ENCODE measurements at places on chromosomes 3 and 15.

GRCh38 chr3:141699324-141699723, 38.8 kb upstream of the RNF7 start:
- no peak for DNase-seq

DNA sequence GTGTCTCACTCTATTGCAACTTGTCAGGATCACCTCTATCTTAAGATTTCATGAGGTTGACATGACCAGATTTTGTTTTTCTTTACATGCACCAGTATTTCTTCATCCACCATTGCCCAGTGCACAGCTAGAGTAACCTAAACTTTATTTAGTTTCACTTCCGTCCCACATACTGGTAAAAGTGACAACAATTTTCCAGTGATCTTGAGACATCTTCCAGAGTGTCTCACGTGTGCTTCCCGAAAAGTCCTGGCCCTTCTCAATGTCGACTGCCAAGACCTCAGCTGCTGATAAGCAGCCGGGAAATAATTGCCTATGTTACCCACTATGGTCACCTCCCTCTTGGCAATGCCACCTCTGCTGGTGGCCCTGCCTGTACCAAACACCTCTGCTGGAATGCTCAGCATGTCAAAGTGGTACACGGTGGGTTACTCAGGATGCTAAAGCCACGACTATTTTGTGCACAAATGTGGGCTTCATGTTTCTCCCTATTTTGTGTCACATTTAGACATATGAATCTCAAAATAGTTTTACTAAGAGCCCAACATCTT, 379.7 kb upstream of the TGFBR2 start:
- DNase-seq = no peak

GRCh38 chr3:67819447-67819846, 165.0 kb upstream of the SUCLG2 start:
- DNase-seq = no peak

DNA sequence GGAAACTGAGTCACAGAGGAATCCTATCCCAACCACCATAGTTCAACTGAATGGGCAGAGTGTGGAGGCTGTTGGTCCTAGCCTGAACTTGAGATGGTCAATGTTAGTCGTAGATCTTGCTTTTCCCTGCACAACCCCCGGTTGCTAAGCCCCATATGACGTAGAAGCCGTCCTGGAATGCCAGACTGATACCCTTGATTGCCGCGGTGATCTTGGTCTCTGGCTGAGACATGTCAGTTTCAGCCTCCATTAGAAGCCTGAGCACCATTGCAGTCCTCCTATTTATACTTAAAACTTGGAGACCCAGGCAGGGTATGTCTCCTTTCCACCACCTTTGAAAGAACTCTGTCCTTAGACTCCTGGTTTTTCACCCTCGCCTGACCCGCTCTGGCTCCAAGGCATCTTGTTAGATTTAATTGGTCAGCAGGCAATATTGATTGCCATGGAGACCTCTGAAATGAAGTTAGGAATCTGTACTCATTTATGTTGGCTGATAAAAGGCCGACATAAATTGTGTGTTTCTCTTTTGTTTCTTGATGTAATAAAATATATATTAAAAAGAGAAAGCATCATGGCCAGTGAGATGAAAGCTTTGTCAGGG, 53.4 kb downstream of the RPLP1 start:
- DNase-seq = no peak

DNA sequence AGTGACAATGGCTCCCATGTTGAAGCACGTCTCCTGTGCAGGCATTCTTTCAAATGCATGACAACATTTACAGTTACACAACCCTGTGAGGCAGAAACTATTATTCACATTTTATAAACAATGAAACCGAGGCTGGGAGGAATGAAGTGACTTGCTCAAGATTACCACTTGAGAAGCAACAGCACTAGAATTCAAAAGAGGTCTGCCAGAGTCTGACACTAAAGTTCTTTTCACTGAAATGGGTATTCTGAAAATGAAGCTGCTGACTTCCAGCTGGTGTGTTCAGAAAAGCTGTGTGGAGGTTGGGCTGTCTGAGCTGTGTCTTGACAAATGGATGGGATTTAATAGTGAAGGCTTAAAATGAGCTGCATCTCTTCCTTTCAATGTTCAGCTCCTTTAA, 104.4 kb downstream of the THSD4 start:
- no peak for DNase-seq

- DNase-seq = no peak
Observed at GRCh38 chr3:30775040-30775439, 119.4 kb downstream of the GADL1 start.

DNA sequence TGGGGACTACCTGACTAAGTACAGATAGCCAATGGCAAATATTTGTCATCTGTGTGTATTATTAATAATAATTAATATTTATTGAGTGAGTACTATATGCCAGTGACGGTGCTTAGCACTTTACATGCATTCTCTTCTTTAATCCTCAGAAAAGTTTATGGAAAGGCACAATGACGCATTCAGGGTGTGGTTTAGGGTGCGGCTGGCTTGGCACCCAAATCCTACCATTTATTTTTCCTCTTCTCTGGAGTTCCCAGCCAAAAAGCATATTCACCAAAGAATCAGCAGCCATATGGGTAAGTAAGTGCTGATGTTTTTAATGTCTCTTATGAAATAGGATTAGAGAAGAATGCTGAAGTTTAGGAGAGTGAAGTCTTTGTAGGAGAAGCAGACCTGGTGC, 140.4 kb upstream of the TP63 start:
- no peak for DNase-seq

DNA sequence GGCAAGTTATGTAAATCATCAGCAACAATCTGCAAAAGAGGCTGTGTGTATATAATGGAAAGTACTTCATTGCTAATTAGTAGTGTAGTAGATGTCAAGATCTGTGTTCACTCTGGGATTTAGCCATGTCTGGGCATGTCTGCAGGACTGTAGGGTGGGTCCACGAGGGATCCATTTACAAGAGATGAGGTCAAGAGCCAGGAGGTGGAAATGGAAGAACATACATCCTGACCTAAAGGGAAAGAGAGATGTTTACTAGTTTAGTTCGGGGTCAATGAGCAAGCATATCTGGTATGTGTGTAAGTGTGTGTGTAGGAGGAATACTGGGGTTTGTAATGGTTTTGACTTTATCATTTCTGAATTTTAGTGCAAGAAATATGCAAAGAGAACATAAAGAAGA, 171.5 kb upstream of the NANOGP8 start:
- DNase-seq = no peak

DNA sequence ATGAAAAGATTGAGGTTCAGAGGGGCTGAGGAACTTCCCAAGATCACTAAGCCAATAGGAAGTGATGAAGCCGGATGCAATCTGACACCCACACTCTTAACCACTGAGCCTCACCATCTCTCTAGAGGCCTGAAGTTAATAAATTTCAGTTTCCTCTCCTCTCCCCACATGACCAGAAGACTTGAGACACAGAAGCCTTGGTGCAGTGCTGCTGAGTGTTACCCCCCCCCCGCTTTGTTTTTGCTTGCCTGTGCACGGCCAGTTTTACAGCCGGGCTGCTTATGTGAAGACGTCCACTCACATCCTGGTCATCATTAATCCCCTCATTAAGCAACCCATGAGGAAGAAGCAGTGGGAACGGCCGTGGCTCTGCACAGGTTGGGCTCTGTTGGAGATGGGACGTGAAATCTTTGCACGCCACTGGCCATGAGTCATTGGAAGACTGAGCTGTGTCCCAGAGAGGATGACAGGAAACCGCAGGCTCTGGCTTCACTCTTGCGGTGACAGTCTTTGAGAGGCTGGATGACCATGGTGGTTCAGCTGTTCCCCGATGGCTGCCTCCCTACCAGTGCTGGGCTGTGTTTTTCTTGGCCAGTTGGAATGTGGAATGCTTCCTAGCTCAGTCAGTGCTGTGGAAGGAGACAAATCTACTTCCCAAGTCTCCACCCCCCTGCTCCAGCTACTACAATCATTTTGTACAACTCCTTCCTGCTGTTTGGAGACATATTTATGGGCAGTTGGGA, 232.6 kb upstream of the LRTM1 start:
- DNase-seq = no peak

DNA sequence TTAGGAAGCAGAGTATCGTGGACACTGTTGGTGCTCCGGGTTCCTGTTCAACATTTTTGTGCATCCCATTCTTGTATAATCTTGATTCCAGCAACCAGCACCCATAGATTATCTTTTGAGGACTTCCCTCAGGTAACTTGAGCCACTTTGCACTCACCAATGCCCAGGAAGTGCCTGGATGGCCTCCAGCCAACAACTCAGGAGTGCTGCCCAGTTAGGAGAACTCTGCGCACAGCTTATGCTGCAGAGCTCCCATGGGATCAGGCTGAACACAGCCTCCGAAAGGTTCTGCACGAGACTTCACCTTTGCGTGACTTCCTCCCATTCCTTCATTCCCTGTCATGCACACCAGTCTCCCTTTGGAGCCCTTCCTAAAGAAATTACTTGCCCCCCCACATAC, 64.3 kb upstream of the LRRN1 start:
- no peak for DNase-seq

DNA sequence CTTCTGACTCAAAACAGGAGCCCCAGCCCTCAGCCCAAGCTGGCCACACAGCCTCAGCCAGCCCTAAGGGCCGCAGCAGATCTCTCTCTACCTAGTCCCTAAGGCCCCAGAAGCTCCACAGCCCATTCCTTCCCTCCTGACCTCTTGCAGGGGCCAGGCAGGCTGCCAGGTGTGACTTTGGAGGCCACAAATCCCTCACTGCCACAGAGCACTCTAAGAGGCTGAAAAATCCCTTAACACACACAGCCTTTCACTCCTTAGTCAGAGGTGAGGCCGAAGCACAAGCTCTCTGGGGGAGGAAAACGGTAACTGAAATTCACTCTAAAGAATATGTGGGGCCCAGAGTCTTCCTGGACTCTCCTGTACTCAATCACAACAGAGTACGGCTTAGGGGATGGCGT, 23.3 kb downstream of the LRRC2 start:
- DNase-seq = no peak

GRCh38 chr3:73530022-73530396, 94.7 kb downstream of the PDZRN3 start:
- no peak for DNase-seq

DNA sequence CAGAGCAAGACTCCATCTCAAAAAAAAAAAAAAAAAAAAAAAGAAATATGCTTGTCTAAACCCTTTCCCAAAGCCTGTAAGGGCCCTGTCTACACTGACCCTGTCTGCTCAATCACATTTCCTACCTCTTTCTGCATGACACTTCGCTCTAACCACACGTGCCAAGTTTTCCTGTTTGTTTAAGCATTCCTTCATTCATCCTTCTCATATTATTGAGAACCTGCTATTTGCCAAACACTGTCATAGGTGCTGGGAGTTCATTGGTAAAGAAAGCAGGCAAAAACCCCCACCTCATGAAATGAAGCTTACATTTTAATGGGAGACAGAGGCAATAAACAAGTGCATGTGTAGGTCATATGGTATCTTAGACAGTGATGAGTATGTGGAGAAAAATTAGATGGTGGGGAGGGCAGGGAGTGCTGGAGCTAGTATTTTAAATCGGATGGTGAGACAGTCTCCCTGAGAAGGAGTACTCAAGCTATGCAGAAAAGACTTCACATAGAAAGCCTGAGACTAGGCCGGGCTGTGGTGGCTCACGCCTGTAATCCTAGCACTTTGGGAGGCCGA, 48.0 kb downstream of the B3GNT5 start:
- no peak for DNase-seq

DNA sequence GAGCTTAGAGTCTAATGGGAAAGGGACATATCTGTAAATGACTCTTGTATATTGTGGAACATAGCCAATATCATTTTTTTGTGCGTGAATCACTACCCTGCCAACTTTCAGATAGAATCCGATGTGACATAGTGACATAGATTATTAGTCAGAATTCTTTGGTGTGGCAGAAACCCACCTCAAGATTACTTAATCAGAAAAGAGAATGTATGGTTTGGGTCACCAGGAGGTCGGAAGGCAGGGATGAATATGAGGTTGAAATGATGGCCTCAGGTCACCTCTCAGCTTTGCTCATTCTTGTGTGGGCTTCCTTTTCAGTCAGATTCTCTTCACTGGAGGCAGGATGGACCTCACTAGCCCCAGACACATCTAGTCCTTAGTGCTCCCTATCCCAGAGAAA, 41.4 kb downstream of the SNAPC5 start:
- DNase-seq = peak; percentile 20

DNA sequence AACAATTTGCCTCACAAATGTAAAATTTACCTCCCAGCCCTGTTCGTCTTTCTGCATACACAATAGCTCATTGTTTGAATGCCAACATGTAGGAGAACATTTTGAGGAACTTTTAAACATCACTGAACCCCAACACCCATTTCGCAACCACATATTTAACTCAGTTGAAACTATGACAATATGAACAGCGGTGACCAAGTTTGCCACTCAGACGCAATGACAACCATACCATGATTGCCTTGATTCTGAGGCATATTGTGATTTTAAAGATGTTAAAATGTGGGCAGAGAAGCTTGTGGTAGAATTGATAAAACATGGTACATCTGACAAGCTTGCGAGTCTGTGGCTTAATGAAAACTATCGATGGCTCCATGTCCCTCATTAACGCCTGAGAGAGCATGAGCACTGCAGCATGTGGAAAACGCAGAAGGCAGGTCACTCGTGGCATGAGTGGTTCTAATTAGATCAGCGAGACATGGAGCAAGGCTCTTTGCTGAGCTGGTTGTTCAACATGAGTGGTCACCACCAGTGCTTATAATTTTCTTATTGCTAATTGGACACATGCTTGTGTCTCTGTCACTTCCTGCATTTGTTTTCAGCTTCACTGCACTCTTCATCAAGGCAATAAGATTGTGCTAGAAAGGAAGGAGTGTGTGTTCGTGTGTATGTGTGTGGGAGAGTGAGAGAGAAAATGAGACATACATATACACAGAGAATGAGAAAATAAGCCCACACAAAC, 116.8 kb downstream of the CHST2 start:
- DNase-seq = no peak

DNA sequence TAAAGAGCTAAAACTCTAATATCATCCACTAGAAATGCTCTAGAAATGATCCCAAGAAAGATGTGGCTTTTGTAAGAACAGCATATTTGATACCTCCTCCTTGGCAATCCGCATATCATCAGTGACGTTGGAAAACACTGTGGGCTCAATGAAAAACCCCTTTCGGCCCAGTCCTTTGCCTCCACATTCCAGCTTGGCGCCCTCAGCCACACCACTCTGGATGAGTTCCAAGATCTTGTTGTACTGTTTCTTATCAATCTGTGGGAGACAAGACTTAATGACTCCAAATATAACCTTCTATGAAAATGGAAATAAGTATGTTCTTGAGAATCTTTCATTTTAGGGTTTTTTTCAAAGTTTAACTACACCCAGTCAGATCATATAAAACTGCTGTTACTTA, 103.6 kb downstream of the ALDH1A2 start:
- DNase-seq = no peak
